T-cell (primary cell): ENCODE measurements at places on chromosomes 6 and 20.

DNA sequence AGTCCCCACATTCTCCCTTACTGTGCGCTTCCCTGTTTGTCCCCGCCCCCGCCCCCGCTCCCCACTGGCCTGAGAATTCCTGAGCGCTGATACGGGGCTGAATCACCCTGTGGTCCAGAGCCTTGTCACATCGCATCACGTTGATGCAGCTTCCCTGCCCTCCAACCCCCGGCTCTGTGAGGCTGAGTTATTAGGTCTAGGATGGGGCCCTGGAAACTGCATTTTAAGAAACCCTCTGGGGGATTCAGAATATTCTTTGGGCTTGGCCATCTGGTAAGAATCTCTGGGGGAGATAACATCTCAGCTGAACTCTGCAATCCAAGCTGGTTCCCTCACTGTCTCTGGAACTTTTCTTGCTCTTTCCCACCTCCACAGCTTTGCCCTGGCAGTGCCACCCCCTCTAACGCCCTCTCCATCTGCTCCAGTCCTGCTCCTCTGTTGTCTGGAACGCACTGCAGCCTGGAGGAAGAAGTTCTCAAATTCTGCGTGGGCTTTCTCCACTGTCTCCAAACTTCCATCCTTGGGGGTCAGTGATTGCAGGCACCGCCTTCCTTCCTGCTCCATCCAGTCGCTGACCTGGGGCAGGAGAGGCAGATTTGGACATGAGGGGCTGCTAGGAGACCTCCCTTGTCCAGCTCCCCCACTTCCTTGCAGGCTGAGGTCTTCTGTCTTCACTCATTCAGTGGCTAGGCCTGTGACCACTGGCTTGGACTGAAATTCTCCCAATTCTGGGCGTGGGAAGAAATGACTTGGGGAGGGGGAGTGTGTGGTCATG lies 42.6 kb downstream of the KIAA1755 start:
- DNase-seq = no peak

GRCh38 chr20:50601511-50602431 lies 89.6 kb downstream of the RIPOR3 start:
- no peak for DNase-seq

DNA sequence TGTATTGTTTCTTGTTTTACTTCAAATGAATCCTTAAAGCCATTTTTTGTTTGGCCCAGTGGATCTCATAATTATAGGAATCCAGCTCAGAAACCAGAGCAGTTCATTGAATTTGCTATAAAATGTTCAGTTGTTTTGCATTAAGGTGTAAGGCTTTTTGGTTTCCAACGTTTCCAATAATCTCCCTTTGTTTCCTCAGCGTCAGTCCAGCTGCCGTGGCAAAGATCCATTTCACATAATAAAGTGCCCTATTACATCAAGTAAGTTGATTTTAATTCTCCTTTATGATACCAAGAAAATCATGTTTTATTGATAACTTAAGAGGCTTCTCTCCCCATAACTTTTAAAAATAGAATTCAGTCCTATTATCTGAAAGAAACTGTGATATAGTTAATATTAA lies 472.6 kb downstream of the UTRN start:
- no peak for DNase-seq

DNA sequence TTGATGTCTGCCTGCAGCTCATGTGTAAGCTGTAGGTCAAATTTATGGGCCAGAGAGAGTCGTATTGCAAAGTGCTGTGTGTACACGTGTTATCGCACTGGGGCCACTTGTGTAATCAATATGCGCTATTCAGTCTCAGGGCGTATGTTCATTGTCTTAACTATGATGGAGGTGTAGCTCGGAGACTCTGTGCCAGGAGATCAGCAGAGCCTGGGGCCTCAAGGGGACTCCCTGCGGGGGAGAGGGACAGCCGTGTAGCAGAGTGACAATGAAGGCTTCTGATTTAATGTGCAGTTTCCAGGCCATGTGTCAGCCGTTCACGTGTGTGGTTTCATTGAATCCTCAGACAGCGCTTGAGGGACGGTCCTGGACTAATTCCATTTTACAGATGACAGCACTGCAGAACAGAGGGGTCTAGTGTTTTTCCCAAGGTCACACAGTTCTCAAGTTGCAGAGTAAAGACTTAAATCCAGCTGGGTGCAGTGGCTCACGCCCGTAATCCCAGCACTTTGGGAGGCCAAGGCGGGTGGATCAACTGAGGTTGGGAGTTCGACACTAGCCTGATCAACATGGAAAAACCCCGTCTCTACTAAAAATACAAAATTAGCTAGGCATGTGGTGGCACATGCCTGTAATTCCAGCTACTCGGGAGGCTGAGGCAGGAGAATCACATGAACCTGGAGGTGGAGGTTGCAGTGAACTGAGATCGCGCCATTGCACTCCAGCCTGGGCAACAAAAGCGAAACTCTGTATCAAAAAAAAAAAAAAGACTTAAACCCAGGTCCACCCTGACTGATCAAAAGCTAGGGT lies 242.5 kb downstream of the PREX1 start:
- DNase-seq = no peak

DNA sequence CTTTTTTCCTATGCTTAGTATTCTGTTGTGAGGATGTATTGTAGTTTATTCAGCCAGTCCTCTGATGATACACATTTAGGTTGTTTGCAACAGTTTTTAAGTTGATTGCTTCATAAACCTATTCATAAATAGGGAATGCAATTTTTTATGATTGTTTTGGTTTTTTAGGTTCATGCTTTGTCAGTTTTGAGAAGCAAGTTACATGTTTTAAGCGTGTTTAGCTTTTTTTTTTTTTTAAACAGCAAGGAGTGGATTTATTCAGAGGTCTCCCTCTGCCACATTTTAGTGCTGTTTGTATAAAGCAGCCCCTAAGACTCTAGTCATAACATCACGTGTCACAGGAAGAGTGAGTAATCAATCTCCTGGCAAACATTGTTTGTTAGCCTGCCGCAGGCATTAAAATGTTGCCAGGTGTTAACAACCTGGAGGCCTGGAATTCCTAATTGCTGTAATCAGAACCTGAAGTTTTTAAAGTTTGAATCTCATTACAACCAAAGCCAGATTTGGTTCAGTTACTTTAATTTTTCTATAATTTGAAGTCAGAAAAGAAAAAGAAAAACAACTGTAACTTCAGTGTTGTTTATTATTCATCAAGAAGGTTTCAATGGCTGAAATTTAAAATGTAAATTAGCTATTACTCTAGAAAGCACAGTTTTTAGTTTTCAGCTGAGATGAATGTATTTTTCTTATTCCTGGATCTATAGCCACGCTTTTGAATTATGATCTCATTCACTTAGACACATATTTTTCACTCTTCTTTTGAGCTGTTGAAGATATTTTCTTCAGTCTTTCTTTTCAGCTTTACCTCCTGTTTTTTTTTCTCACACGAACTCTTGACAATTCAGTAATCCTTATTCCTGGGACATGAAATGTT lies 59.2 kb downstream of the KCNS1 start:
- DNase-seq = no peak

DNA sequence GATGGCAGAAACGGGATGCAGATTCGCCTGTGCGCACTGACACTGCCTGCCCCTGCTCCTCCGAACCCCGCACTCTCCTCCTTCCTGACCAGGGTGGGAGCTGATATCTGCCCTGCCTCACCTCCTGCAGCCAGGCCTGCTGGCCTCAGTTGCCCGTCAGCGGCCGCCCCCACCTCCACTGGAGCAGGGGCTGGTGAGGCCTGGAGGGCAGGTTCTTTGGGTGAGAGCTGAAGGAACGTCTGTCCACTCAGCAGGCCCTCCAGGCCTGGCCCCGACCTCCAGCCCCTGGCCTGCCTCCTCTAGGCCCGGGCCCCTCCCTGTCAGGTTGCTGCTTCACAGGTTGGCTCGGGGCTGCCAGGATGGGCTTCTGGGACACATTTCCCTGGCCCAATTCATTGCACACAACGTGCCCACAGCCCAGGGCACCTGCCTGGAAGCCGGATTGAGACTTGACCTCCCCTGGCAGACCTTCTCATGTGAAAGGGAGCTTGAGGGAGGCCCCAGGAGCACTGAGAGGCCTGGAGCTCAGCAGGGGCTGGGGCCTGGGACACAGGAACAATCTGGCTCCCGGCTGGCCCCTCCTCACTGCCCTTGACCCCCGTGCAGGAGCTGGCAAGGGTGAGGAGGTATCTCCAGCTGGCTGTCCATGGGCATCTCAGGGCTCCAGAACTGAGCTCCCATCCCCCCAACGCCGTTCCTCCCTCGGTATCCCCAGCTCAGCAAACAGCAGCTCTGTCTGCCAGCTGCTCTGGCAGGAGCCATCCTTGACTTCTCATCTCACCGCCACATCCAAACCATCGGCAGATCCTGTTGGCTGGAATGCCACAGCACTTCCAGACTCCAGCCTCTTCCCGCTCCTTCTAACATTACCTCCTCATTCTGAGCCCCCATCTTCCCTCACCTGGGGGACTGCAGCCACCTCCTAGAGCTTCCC lies 39.5 kb downstream of the SPDEF start:
- DNase-seq = no peak

GRCh38 chr6:89144354-89144906 lies 1.4 kb upstream of the PM20D2 start:
- no peak for DNase-seq
